Stimulated activated CD8-positive, alpha-beta memory T cell treated with anti-CD3 and anti-CD28 coated beads, Interleukin-2, amount 100 ng/mL, for 48 hours (primary cell): ENCODE measurements at places on chromosomes 2 and 18.

DNA sequence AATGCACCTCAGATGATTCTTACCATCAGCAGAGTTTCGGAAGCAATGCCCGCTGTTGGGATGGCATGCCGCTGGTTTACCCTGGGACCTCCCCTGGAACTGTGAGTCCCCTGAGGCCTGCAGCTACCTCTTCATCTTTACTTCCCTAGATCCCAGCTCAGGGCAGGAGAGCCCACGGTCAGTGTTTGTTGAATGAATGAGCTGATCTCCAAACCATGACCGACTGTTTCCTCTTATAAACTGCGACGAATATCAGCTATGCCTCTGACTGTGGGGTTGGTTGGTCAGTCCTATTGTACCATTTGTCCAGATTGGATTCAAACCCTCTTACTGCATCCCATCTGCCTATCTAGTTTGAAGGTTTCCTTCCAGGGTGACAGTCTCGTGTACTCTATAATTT, 64.4 kb downstream of the DDX1 start:
- no peak for DNase-seq

DNA sequence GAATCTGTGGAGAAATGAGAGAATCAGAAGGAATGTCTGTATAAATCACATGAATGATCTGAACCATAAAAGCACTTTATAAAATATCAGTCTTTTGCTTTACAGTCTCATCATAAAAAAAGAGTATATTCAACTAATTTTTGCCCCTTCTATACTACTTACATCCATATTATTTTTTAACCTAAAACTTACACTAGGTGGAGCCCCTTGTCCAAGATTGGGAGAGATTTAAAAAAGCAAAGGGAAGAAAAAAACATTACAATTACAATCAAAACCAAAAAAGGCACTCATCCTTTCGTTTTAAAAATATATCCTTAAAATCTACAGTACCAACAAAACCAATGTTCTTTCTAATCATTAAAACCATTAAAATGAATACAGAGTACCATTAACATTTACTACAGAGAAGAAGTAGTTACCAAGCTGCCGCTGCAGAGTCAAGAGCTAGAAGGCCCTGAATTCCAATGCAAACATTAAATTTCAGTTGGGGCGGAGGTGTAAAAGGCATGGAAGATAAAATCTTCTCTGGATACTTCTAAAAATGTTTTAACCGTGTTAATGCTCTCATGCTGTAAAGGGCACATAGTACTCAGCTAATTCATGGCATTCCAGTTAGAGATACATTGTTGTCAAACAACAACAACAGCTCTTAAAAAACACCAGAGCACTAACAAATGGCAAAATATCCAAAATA, 56.7 kb upstream of the EPB41L3 start:
- no peak for DNase-seq

DNA sequence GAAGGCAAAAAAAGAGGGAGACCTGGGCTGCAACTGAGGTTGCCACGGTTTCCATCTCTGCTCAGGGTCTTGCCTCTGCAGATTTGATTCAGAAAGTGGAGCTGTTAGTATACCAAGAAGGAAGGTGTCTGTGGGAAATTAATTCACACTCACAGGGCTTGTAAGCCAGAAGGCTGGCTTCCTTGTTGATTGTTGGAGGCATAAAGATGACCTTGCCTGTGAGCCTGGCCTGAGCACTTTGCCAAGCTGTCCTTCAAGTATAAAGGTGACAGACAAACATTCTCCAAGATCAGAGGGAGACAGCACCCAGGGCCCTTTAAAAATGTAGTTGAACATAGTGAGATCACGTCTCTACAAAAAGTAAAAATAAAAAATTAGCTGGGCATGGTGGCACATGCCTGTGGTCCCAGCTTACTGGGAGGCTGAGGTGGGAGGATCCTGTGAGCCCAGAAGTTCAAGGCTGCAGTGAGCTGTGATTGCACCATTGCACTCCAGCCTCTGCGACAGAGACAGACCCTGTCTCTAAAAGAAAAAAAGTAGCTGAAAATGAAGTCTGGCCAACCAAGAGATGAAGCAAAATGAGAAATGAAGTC, 91.2 kb upstream of the UXS1 start:
- no peak for DNase-seq

DNA sequence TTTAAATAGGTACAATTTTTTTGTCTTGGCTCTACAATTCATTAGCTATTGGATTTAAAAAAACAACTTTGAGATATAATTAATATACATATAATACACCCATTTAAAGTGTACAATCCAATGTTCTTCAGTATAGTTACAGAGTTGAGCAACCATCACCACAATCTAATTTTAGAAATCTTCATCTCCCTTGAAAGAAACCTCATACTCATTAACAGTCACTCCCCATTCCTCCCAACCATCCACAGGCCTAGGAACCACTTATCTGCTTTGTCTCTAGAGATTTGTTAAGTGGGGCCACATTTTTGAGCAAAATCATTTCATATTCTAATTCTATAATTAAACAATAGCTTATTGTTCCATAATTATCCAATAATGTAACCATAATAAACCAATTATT, 32.6 kb downstream of the MRPL33 start:
- DNase-seq = no peak

GRCh38 chr2:101900375-101900774, 91.4 kb upstream of the IL1R2 start:
- peak; percentile 30 for DNase-seq

- DNase-seq = no peak
These were observed 74.0 kb downstream of the BCL2 start for GRCh38 chr18:63245600-63245999.

- no peak for DNase-seq
These were observed 42.9 kb upstream of the RIT2 start for GRCh38 chr18:43158381-43158780.

GRCh38 chr18:31275722-31276463, 42.1 kb upstream of the DSG1 start:
- DNase-seq = no peak
